ENCODE measurements at places on chromosomes 3 and 15. TPM values are rescaled to one million over a fixed set of nuclear protein-coding genes. Genes with fewer than 3 reads are reported as not detected.

GRCh38 chr3:11455956-11456355 is 183.8 kb downstream of the ATG7 start:
- no peak overlapping the region for H3K4me3 ChIP-seq
- H3K27ac ChIP-seq, result no peak overlapping the region
- no peak for DNase-seq
- no peaks in the 10 kb centered on the region for H3K4me1 ChIP-seq
- H3K36me3 ChIP-seq, result no peaks in the 10 kb centered on the region

GRCh38 chr3:89946884-89947283 is 839.5 kb downstream of the EPHA3 start:
- no peak for DNase-seq
- H3K27me3 ChIP-seq, result no peaks in the 10 kb centered on the region
- no peak overlapping the region for H3K27ac ChIP-seq
- H3K4me1 ChIP-seq, result no peaks in the 10 kb centered on the region
- no peak overlapping the region for H3K4me3 ChIP-seq

DNA sequence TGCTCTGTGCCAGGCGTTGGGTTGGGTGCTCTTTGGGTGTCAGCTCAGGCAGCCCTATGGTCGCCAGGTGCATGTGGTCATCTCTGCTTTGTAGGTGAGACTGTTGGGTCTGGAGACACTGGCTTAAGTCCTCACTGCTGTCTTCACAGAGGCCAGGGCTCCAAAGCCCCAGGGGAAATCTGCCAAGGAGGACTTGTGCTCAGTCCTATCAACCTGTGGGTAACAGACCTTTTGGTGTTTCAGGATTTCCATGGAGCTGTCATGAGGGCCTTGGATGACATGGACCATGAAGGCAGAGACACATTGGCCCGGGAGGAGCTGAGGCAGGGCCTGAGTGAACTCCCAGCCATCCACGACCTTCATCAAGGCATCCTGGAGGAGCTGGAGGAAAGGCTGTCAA is 50.1 kb upstream of the NR2C2 start:
- no peak overlapping the region for H3K4me3 ChIP-seq
- no peaks in the 10 kb centered on the region for H3K27me3 ChIP-seq
- no peak overlapping the region for H3K27ac ChIP-seq
- peaks cover 2% of the 10 kb centered on the region for H3K4me1 ChIP-seq
- DNase-seq, result no peak

DNA sequence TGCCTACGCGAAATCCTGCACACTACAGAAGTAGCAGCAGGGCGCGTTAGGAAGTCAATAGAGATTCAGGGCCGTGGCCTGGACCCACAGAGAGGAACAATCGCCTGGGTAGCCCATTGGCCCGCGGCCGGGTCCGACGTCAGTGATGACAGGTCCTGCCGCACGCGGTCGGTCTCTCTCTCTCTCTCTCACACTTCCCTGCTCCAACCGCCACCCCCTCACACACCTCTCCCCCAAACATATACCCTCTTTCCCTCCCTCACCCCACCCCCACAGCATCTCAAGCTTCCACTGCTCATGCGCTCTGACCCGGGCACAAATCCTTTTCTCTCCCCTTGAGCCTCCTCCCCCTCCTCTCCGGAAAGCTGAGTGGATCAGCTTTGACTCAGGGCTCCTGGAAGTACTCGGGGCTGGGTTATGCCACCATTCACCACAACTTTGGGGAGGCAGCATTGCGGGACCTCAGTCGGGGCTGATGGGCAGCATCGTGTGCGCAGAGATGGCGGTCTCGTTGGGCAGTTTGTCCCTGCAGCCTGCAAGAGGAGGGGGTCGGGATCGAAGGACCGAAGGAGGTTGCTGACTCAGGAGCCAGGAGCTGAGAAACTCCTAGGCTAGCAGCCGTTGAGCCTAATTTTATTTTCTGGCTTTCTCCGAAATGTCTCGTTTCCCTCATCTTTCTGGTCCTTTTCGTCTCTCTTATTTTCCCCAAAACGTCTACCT is 9.0 kb downstream of the ZIC4 start:
- no peaks in the 10 kb centered on the region for H3K36me3 ChIP-seq
- peaks cover 15% of the 10 kb centered on the region for H3K4me1 ChIP-seq
- no peak for DNase-seq
- H3K27me3 ChIP-seq, result peaks cover 100% of the 10 kb centered on the region
- H3K27ac ChIP-seq, result no peak overlapping the region

- no peak overlapping the region for H3K4me3 ChIP-seq
- H3K27ac ChIP-seq, result no peak overlapping the region
- no peak for DNase-seq
- peaks cover 8% of the 10 kb centered on the region for H3K4me1 ChIP-seq
- no peaks in the 10 kb centered on the region for H3K27me3 ChIP-seq
- no peaks in the 10 kb centered on the region for H3K36me3 ChIP-seq
Measured at GRCh38 chr3:119642746-119643473, 17.5 kb downstream of the POPDC2 start.

GRCh38 chr15:68987676-68988075 is 26.8 kb upstream of the NOX5 start:
- no peaks in the 10 kb centered on the region for H3K27me3 ChIP-seq
- H3K27ac ChIP-seq, result no peak overlapping the region
- no peaks in the 10 kb centered on the region for H3K36me3 ChIP-seq
- DNase-seq, result no peak

DNA sequence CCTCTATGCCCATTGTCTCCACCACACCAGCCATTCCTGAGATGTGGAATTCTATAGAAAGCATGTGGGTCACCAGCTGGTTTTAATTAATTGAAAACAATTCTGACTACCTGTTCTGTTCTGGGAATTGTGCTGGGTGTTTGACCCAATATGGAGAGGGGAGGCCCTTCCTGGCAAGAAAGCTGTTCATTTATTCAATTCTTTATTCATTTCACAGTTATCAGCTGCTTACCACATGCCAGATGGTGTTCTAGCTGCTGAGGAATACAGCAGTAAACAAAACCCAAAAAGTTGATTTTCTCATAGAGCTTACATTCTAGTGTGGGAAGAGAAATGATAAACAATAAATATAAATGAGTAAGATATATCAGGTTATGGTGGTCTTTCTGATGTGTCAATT is 296.1 kb upstream of the RASGRP1 start:
- peaks cover 4% of the 10 kb centered on the region for H3K4me1 ChIP-seq
- no peaks in the 10 kb centered on the region for H3K27me3 ChIP-seq
- H3K27ac ChIP-seq, result no peak overlapping the region
- no peaks in the 10 kb centered on the region for H3K36me3 ChIP-seq
- no peak for DNase-seq

DNA sequence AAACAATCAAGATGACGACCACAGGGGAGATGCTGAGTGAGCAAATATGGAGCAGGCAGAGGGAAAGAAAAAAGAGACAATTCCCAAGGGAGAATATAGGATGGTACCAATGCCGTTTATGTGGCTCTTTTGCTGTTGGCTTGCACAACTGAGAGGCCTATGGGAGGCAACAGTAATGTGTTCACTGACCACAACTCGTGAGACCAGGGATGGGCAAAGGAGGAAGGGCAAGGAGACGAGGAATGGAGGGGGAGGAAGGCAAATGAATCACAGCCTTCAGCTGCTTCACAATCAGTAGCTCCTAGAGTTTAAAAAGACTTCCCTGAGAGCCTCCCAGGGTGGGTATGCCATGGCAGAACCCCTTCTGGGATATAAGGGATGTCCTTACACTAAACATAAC is 131.5 kb downstream of the SLC9A9 start:
- H3K27me3 ChIP-seq, result no peaks in the 10 kb centered on the region
- DNase-seq, result no peak
- no peak overlapping the region for H3K4me3 ChIP-seq
- no peak overlapping the region for H3K27ac ChIP-seq
- H3K4me1 ChIP-seq, result no peaks in the 10 kb centered on the region
- H3K36me3 ChIP-seq, result no peaks in the 10 kb centered on the region

DNA sequence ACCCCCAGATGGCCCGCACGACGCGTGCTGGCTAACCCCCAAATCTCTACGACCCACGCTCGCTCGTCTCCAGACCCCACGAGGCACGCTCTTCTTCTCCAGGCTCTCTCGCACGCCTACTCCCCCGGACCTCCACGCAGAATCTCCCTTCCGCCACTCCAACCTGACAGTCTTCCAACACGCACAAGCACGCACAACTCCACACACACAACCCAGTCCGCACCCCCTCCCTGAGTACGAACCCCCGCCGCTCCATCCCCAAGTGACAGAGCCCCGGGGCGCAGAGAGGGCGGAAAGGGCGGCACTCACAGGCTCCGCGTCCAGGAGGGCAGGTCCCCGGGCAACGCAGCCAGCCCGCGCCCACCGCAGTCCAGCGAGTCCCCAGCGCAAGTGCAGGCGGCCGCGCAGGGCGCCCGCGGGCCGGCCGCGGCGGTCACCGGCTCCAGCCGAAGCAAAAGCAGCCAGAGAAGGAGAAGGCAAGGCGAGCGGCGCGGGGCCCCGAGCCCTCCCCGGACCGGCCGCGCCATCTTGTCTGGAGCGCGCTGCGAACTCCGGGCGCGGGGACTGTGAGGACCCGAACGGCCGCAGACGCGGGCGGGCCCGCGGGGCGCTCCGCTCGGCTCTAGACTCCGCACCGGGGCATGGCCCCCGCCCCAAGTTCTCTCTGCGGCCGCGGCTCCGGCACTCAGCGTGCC is 794 bp downstream of the LRIG1 start:
- DNase-seq, result peak; percentile 90
- peak overlapping the region; percentile 81 for H3K27ac ChIP-seq
- H3K27me3 ChIP-seq, result no peaks in the 10 kb centered on the region
- peaks cover 28% of the 10 kb centered on the region for H3K4me1 ChIP-seq

DNA sequence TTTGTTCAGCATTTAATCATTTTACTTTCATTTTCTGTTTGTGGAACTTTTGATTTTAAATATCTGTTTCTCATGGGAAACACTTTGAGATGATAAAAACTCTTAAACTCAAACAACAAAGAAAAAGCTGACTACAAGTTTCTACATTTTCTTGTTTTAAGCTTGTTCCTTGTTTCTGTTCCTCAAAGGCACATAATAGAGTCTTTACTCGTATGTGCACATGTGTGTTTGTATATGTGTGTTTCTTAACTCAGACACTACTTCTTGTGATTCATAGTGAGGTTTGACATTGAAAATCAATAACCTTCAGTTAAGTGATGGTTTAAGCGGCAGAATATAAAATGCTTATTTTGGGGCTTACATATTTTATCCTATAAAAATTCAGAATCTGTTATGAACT is 786.7 kb upstream of the EPHA6 start:
- no peak overlapping the region for H3K4me3 ChIP-seq
- H3K27ac ChIP-seq, result no peak overlapping the region
- no peaks in the 10 kb centered on the region for H3K27me3 ChIP-seq
- H3K36me3 ChIP-seq, result no peaks in the 10 kb centered on the region
- no peaks in the 10 kb centered on the region for H3K4me1 ChIP-seq
- DNase-seq, result no peak

DNA sequence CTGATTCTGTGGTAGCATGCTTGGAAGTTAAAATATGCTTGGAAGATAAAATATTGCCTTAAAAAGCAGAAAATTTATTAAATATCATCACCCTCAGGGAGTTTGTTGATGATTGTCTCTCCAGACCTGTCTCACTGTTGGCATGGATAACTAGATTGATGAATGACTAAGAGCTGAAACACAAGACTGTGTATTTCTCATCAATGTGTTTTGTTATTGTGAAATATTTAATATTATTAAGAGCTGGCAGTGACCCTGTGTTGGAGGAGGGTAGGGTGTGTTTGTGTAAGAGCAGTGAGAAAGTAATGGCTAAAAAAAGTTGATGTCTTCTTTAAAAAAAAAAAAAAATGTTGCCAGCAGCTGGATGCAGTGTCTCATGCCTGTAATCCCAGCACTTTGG is 82.2 kb downstream of the ITPR1 start:
- H3K4me3 ChIP-seq, result no peak overlapping the region
- DNase-seq, result no peak
- peaks cover 1% of the 10 kb centered on the region for H3K4me1 ChIP-seq
- H3K27me3 ChIP-seq, result no peaks in the 10 kb centered on the region
- H3K36me3 ChIP-seq, result no peaks in the 10 kb centered on the region

GRCh38 chr3:184321666-184322065 is 7.3 kb downstream of the EIF4G1 start:
- no peak overlapping the region for H3K4me3 ChIP-seq
- peaks cover 98% of the 10 kb centered on the region for H3K36me3 ChIP-seq
- H3K4me1 ChIP-seq, result peaks cover 12% of the 10 kb centered on the region
- no peak for DNase-seq
- peak overlapping the region; percentile 89 for H3K27ac ChIP-seq

- H3K4me1 ChIP-seq, result peaks cover 7% of the 10 kb centered on the region
- no peaks in the 10 kb centered on the region for H3K36me3 ChIP-seq
- no peaks in the 10 kb centered on the region for H3K27me3 ChIP-seq
- H3K27ac ChIP-seq, result no peak overlapping the region
Measured at GRCh38 chr15:67004142-67004541, 61.3 kb upstream of the SMAD3 start.

DNA sequence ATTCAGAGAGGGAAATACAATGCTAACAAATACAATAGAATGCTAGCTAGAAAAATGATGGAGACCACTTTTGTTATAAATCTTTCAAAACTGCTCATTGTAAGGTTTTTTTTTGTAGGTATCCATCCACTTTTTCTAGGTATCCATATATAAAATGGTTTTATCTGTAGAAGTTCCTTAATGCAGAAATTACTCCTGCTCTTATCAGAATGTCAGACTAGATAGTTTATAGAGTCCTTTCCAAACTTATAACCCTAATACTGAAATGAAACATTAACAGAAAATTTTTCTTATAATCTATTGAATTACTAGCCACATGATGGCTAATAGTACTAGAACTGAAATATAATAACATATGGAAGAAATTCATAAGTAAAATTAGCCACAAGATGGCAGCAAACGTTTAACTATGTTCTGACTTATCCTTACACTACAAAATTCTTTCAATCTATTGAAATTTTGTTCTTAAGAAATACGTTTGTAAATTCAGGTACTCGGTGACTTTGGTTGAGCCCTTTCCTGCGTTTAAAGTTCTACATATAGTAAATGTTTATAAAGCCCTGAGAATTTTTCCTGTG is 58.5 kb downstream of the ECT2 start:
- no peak overlapping the region for H3K27ac ChIP-seq
- no peaks in the 10 kb centered on the region for H3K4me1 ChIP-seq
- H3K36me3 ChIP-seq, result no peaks in the 10 kb centered on the region
- DNase-seq, result no peak
- no peak overlapping the region for H3K4me3 ChIP-seq

DNA sequence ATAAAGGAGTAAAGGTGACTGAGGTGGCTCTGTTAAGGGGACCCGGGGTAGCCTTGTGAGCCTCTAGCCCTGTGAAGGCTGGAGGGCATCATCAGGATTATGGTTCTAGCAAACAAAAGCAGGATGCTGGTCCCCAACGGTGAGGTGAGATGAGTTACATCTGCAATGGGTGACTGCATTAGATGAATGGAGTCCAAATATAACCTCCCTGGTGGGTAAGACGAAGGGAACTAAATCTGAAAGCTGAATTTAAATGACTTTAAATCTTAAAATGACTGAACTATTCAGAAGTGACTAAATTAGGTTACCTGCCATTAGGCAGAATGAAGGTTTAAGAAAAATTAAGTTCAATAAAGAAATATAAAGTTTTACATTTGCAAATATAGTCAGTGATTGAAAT is 4.6 kb upstream of the HLTF start:
- H3K36me3 ChIP-seq, result no peaks in the 10 kb centered on the region
- H3K4me1 ChIP-seq, result no peaks in the 10 kb centered on the region
- DNase-seq, result no peak

The ACKR2 gene
- polyA plus RNA-seq, result 0.42 TPM

The SPINT1 gene
- polyA plus RNA-seq, result 5.0 TPM

The MED12L gene
- 0.03 TPM for polyA plus RNA-seq

The EIF1B gene
- polyA plus RNA-seq, result 45.8 TPM

Data from spleen (tissue), 13 donors.